ENCODE measurements at places on chromosomes 6 and 20.

DNA sequence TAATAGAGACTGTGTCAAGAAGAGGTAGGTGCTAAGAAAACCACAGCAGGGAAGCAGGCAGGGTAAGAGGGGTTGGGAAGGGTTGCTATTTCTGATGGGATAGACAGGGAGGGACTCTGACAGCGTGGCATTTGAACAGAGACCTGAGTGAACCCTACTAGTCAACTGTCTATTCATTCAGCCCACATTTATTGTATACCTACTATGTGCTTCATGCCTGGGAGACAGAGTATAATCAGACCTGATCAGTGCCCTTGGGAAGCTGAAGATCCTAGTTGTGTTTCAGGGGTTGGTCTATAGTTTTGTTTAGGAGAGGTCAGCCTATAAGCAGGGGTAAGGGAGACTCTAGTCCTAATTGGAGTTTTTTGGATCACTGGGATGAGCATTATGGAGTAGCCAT lies 14.9 kb upstream of the CAPN11 start:
- no peak for DNase-seq

- DNase-seq = peak; percentile 76
These were observed at the start of gene PHF1 for GRCh38 chr6:33410711-33411631. PHF1 (plus strand) TSS chr6:33411014; CDS start chr6:33412264, 1,250 bp downstream.

DNA sequence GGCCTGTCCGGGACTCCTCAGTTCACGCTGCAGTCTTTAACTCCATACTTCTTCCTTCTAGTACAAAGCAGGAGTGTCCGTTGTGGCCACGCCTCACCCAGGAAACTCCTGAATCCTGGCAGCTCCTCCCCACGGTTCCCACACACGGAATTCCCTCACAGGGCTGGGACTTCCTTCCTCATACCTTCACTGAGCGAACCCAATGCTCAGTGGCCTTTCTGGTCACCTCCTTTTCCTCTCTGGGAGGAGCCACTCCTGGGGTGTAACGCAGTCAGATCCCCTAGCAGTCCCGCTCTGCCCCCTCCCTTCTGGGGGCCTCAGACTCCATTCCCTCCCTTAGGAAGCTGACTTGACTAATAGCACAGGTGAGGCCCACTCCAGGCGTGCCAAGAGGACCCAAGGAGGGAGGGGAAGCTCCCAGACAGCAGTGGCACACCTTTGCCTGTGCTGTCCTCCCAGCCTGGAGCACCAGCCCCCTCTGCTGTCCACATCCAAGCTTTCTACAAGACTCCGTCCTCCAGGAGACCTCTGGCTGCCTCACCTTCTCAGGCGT lies at the start of gene SLC52A3:
Gene SLC52A3, minus strand, starts transcription at position 75 of the 553 bp plus-strand sequence. CDS start 2,726 bp downstream, outside the sequence.
- no peak for DNase-seq

DNA sequence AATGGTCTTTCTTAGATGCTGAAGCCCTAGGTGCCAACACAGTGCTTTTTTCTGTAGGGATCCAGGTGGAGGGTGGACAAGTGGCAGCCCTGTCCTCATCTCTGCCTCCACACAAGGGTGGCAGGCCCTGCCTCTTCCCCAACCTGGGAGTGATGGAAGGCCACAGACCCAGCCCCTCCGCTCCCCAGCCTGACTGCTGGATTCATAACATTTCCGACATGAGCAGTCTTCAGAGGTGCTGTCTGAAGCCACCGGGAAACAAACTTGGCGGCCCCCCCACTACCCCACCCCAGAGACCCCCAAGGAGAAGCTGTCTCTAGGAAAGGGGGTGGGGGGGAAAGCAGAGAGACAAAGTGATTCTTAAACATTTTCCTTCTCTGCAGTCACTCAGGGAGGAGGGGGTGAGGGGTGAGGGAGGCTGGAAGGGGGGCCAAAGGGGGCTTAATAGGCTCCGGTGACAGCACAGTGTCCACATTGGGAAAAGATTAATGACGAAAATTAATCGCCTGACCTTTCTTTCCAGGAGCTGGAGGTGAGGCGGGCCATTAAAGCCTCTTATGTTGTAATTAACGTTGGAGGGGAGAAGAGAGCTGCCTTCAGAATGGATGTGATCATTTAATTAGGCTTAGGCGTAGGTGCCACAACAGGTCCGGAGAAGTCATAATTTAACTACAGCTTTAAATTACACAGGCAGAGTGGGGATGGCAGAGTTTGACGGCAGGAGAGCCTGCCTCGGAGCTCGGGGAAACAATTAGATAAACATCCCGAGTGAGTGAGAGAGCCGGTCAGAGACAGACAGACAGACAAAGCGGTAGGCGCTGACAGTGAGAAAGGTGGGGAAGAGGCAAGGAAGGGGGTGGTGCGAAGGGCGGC lies 76.8 kb upstream of the FOXP4 start:
- DNase-seq = no peak

GRCh38 chr20:24588725-24589340 lies 119.4 kb downstream of the SYNDIG1 start:
- no peak for DNase-seq

DNA sequence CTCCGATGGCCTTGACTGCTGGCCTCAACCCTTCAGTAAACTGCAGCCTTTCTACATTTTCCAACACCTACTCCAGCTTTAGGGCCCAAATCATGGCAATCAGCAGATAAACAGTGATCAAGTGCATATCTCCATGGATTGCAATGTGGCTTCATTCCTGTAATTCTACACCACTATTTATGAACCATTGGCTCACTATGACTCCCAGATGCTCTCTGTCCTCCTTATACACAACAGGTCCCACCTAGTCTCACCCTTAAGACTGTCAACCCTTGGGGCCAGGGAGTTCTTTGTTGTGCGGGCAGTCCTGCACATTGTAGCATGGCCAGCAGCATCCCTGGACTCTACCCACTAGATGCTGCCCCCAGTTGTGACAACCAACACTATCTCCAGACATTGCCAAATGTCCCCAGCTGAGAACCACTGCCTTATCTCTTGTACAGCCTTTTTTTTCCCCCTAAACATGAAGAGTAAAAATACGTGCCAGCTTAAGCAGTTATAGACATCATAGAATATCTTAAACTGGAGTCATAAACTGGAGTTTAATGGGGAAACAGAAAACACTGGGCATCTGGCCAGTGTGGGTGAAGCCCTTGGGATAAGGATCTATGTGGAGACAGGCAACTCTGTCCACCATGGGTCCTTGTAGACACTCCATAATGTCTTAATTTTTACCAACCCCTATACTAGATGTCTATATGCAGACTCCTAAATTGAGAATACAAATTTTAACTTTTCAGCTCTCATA lies 21.1 kb downstream of the MRPL14 start:
- DNase-seq = no peak

GRCh38 chr20:33846291-33846935 lies 35.3 kb downstream of the CHMP4B start:
- DNase-seq = no peak

DNA sequence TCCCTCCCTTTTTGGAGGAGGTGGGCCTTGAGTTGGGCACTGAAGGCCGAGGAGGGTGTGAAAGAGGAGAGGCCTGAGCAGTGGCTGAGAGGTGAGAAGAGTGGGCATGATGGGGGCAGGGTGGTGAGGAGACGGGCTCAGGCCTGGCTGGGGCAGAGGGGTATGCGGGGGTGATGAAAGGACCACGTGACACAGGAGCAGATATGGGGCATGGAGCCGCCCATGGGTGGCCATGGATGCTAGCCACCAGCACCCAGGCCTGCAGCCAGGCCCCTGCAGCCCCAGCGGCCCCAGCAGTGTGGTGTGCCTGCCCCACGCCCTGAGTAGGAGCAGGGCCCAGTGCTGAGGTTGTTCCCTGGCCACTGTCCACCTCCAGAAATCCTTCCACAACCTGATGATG lies 26.5 kb downstream of the UQCC2 start:
- DNase-seq = no peak

DNA sequence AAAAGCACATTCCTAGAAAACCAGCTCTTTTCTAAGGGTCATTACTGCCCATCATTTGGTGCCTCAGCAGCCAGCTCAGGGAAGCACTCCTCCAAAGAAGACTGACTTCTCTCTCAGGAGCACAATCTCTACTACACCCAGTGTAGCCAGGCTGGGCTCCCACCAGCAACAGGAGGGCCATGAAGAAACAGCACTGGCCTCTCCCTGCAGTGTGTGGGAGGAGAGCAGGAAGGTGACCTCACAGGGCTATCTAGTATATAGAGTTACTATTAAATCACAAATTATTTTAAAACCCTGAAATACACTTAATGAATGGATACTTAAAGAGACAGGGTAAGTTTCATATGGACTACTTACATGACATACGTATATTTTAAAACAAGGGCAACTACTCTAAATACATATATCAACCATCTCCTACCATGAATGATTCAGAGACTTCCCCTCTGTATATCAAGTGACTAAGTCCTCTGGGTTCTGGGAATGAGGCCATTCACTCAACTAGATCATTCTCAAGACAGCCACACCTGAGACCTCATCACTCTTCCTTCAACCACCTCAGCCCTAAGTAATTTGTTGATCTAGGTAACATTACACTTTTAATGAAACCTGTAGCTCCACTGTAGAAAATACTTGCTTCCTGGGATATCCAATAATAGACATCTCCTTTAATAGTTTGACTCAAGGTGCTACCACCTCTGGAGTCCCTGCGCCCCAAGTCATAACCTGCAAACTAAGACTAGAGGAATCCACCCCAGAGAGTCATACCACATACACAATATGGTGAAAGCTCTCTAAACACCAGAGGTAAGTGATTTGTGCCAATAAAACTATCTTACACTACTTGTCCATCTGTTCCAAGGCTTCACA lies 25.2 kb downstream of the TBX18 start:
- DNase-seq = no peak

- DNase-seq = no peak
These were observed 129.1 kb downstream of the DST start for GRCh38 chr6:56513631-56514030.

DNA sequence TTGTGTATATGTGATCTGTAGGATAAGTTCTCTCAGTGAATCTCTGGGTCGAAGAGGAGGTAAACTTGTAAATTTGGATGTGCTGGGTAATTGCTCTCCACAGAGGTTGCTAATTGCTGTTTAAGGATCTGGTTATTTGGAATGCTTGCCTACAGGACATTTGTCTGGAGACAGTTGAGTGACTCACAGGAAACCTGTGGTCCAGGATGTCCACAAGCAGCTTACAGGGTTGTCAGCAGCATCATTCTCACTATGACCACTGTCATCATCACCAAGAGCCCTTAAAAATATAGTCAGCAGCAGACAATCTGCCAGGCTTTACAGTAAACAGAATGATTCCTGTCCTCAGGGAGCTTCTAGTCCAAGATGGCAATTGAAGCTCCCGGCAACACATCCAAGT lies 31.2 kb upstream of the KCNK5 start:
- no peak for DNase-seq

GRCh38 chr20:48837014-48837413 lies 9.2 kb upstream of the PREX1 start:
- no peak for DNase-seq

DNA sequence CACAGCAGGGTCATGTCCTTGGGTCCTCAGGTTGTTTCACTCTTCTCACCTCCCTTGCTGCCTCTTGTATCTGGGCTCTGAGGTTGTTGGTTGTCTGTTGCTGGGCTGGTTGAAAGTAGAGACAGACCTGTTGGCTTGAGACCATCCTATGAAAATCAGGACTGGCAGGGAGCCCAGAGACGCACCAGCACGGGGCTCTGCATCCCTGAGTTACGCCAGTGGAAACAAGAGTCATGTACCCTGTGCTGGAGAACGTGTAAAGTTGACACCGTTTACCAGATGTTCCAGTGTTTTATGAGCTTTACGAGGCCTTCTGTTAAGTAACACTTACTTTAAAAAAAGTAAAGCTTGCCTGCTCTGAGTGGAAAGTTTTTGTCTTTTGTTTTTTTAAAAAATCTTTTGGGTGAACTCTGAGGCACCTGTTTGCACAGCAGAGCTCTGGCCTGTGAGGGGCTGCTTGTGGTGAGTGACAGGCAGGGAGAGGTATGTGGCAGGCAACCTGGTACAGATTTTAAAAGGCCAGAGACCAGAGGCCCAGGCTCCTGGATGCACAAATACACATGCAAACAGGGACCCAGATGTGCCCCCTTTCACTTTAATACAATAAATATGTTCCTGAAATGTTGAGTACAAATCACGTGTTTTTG lies 260.0 kb upstream of the SUPT3H start:
- DNase-seq = no peak

GRCh38 chr6:111487661-111488060 lies 4.6 kb upstream of the REV3L start:
- DNase-seq = no peak

- DNase-seq = no peak
These were observed 241.0 kb downstream of the DLL1 start for GRCh38 chr6:170049641-170050561.

- DNase-seq = no peak
These were observed 982 bp downstream of the DNAJC5 start for GRCh38 chr20:63895952-63896263.

DNA sequence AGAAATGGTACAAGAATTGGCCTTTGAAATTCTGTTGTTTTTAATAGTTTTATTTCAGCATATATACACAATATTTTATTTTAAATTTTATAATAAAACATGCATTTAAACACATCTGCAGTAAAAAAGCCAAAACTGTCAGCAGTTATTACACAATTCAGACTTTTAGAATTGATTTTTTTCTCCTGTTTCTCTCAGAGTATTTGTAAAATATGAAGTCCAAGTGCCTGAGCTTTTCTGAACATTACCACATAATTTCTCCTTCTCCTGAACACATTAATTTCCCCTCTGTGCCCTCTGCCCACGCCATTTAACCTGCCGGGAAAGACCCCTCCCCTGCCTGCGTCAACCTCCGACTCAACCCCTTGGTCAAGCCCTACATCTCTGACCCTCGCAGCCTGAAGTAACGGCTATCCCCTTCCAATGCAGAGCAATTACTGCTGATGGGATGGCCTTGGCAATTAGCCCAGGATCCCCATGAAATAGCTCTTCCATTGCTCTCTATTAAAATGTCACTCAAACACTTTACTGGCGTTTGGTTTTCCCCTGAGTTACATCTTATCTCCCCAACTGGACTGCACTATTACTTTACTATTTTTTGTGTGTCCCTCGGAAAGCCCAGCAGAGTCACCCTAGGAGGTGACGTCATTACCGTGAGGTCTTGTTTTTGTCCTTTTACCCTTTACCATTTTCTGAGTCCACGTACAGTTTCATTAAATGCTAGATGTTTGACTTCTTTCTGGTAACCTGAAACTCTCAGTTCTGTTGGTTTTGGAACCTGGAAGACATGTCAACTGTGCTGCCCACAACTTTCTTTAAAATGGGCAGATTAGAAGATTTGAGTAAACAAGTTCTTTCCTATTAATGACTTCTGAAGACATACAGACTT lies 146.7 kb upstream of the TAB2 start:
- no peak for DNase-seq

DNA sequence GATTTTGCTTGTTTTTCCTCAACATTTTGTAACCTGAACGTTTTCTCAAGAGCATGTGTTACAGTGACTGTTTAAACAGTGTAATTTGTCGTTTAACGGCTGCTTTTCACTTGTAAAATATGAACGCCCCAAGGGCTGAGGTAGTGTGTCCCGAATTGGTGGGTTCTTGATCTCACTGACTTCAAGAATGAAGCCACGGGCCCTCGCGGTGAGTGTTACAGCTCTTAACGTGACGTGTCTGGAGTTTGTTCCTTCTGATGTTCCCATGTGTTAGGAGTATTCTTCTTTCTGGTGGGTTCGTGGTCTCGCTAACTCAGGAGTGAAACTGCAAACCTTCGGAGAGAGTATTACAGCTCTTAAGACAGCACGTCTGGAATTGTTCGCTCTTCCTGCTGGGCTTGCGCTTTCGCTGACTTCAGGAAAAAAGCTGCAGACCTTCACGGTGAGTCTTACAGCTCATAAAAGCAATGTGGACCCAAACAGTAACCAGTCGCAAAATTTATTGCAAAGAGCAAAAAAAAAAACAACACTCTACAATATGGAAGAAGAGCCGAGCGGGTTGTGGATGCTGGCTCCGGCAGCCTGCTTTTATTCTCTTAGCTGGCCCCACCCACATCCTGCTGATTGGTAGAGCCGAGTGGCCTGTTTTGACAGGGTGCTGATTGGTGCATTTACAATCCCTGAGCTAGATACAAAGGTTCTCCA lies 25.1 kb upstream of the TRIM27 start:
- DNase-seq = no peak
